ENCODE measurements at places on chromosomes 6 and 20.

GRCh38 chr6:137013738-137014602 is 30.8 kb downstream of the IL20RA start:
- no peak for DNase-seq

DNA sequence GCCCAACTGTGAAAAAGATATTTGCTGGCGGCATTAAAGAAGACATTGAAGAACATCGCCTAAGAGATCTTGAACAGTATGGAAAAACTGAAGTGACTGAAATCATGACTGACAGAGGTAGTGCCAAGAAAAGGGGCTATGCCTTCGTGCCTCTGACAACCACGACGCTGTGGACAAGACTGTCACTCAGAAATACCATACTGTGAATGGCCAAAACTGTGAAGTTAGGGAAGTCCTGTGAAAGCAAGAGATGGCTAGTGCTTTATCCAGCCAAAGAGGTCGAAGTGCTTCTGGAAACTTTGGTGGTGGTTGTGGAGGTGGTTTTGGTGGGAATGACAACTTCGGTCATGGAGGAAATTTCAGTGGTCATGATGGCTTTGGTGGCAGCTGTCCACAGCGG is 7.5 kb downstream of the SFT2D1 start:
- DNase-seq: no peak

GRCh38 chr6:122730775-122731386 is 48.6 kb upstream of the FABP7 start:
- no peak for DNase-seq

DNA sequence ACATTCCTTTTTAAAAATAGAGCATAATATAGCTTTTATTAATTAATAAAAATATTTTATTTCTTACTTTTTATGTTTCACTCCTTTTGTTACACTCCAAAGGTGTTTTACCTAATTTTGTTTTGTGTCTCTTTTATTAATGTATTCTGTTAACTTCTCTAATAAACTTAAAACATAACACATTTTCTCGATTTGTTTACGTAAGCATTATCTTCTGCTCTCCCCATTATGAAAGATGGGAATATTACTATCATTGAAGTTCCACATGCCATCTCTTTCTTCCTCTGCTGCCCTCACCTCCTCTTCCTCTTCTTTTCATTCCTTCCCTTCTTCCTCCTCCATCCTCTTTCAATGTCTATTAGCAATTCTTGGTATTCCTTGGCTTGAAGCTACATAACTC is 85.0 kb upstream of the HCRTR2 start:
- no peak for DNase-seq

DNA sequence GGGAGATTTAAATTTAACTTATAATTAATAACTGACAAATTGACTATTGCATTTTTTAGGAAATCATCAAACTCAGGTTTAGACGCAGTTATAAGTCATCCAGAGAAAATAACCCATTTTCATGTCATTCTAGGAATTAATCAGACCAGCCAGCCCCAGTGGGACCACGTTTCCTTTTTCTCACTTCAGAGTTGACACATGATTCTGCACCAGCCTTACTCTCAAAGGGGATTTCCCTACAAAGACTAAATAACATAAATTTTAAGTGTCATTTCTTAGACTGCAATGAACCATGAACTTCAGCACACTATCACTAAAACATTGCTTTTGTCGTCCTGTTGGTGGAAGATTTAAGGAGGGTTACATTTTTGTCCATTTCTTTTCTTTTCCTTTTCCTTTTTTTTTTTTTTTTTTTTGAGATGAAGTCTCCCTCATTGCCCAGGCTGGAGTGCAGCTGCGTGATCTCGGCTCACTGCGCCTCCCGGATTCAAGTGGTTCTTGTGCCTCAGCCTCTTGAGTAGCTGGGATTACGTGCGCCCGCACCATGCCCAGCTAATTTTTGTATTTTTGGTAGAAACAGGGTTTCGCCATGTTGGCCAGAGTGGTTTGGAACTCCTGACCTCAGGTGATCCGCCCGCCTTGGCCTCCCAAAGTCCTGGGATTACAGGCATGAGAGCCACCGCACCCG is 3.6 kb downstream of the IPCEF1 start:
- no peak for DNase-seq

GRCh38 chr6:9236443-9236842 is 801.1 kb upstream of the SLC35B3 start:
- DNase-seq: no peak

DNA sequence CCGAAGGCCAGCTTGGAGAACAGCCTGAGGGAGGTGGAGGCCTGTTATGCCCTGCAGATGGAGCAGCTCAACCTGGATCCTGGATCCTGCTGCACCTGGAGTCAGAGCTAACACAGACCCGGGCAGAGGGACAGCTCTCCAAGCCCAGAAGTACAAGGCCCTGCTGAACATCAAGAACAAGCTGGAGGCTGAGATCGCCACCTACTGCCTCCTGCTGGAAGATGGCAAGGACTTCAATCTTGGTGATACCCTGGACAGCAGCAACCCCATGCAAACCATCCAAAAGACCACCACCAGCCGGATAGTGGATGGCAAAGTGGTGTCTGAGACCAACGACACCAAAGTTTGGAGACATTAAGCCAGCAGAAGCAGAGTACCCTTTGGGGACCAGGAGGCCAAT is 223.5 kb upstream of the ID4 start:
- no peak for DNase-seq

GRCh38 chr6:156975414-156975813 is 198.2 kb downstream of the ARID1B start:
- no peak for DNase-seq

DNA sequence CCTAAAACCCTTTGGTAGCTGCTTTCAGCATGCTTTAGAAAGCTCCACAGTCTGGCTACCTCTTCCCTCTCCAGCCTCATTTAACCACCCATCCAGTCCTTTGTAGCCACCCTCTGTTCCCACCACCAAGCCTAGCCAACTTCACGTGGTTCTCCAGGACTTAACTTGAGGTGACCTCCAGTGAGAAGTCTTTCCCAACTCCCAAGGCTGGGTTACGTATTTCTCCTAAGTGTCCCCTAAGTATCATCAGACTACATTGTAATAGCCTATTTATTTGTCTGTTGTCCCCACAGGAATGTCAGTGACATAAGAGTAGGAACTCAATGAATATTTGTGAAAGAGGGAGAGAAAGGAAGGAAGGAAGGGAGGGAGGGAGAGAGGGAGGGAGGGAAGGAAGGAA is 431.9 kb upstream of the JARID2 start:
- DNase-seq: no peak

DNA sequence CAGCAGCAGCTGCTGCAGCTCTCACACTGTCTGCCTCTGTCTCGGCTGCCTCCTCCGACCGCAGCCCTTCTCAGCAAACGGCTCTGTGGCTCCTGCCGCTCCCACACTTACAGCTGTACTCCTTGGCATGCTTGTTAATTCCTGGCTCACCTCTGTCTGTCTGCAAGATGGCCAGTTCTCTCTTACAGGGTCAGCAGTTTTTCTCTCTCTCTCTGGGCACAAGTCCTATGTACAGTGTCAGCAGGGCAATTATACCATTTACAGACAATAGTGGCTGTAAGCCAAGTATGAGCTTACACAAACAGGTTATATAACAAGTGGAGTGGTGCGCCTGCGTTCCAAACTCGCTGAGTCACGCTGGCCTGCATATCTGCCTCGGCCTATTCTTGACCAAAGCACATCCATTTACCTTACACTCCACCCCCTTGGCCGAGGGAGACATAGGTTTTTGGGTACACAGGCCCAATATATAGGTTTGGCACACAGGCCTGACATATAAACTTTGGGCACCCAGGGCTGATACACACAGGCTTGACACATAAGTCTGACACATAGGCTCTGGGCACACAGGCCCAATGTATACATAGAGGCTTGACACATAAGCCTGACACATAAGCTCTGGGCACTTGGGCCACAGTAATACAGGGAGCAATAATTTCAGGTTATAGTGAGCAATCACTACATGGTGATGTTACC is 4.4 kb downstream of the ZKSCAN3 start:
- no peak for DNase-seq

DNA sequence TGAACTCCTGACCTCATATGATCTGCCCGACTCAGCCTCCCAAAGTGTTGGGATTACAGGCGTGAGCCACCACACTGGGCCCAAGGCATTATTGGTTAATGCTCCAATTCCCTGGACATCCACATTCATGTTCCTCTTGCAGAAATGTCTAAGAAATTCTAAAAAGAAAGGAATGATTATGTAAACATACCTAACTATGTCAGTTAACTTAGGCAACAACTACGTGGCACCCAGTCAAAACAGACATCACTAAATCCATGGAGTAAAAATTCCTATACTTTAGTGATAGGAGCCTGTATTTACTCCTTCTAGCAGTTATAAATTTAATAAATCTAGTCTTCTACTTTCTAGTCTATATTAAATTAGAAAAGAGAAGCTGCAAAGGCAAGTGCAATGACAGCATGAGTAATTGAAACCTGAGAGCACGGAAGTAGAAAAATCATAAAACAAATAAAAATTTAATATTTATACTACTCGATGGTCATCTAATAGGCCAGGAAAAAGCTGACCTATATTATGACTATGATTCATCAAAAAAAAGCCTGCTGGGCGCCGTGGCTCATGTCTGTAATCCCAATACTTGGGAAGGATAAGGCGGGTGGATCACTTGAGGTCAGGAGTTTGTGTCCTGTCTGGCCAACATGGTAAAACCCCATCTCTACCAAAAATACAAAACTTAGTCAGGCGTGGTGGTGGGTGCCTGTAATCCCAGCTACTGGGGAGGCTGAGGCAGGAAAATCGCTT is 4.2 kb downstream of the AHI1 start:
- DNase-seq: no peak

- DNase-seq: no peak
These were observed 119.7 kb downstream of the ADGRG6 start for GRCh38 chr6:142421285-142422117.

DNA sequence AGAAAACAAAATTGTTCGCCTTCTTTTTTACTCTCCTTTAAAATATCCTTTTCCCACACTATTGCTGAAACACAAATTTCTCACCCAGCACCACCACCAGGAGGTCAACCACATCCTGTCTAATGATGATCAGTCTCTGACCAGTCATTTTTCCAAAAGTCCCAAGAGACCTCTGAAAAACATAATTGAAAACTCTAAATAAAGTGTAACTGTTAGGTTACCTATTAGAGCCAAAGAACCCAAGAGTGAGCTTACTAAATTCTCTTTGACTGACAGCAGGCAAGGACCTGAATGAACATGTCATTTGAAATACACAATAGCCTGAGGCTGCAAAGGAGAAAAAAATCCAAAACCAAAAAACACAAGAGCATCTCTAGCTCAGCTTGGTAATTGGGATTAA is 735.4 kb downstream of the CBLN4 start:
- no peak for DNase-seq

- DNase-seq: no peak
These were observed 3.1 kb upstream of the CABLES2 start for GRCh38 chr20:62409931-62410745.

DNA sequence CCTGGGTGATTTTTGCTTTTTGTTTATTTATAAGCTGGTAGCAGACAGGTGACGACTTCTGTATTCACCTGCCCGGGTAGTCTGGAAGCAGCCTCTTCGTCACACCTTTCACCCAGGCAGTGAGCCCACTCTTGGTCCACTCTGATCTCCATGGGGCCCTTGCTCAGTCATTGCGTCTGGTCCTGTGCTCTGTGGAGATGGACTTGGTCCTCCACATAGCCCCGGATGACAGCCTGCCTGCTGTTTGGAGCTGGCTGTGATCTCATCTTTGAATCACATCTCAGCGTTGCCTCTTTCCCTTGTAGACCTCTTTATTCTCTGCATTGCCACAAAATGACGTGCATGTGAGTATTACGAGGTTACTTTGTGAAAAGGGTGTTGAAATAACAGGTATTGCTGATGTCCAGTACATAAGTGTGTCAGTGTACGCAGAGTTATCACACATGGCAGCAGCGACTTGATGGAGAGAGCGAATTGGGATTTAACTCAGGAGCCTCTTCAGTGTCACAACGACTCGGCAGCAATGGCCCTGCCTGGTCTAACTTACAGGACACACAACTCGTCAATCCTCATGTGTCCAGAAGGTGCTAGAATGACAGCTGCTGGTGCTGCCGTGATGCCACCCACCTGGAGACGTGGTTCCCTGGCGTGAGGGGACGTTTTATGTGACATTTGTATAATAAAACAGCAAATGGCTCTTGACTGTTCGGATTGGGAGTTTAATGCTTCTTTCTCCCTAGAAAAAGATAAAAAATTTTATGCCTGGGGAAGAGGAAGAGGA is 24.2 kb upstream of the FRMD1 start:
- DNase-seq: no peak

DNA sequence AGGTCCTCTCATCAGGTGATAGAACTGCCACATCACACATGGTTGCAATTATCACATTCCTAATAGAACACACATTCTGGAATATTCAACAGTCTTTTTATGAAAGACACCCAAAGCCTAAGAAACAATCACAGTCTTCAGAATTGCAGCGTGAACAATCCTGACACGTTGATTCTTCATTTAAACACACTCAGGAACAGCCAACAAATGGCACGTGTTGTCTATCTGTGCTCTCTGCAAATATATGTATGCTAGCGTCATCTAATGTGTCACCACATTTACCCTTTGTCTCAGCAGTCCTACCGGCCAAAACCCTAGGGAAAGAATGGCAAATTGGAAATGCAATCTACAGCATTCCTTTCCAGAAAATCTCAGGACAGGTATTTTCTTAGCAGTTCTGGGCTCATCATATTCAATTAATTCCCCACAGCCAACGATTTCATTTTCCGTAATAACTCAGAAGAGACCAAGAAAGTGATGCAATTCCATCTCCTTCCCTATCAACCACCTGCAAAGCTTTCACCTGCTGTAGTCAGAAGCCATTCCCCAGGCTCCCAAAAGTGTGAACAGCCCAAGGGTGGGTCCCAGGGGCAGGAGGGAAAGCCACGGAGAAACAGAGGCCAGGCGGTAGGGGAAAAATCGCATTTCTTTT is 280.3 kb upstream of the JARID2 start:
- no peak for DNase-seq

Data from amniotic stem cell (primary cell).